ENCODE measurements at places on chromosomes 16 and 17.

DNA sequence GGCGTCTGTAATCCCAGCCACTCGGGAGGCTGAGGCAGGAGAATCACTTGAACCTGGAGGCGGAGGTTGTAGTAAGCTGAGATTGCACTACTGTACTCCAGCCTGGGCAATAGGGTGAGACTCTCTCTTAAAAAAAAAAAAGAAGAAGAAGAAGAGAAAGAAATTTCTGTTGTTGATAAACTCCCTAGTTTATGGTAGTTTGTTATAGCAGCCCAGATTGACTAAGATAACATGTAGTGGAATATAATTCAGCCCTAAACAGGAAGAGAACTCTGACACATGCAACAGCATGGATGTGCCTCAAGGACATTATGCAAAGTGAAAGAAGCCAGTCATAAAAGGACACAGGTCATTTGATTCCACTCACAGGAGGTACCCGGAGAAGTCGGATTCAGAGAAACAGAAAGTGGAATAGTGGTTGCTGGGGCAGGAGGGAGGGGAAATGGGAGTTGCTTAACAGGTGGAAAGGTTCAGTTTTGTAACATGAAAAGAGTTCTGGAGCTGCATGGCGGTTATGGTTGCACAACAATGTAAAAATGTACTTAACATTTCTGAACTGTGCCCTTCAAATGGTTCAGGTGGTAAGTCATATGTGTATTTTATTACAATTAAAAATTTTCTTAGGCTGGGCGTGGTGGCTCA is 26.0 kb upstream of the PRM1 start:
- DNase-seq, result no peak

DNA sequence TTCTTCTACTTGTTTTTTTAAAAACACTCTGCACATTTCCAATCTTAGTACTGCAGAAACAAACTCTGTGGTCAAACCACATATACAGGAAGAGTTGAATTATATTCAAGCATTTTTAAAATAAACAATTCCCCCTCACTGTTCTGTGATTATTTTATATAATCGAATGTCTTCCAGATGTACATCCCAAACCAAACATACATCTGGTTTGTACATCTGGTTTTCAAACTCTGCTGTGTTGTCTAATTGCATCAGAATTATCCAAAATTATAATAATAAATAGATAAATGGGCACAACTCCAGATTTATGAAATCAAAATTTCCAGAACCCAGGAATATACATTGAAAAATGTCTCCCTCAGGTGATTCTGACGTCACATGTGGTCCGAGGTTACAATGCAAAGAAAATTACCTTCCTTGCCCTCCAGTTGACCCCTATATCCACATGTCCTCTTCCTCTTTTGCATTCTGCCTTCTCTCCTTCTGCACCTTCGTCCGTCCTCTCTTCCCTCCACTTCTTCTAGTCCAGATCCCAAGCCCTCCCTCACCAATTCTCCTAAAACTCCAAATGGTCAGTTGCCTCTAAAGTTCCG is 13.3 kb upstream of the CCDC144A start:
- no peak for DNase-seq

- no peak for DNase-seq
These were observed 9.8 kb upstream of the CTCF start for GRCh38 chr16:67552476-67552875.

DNA sequence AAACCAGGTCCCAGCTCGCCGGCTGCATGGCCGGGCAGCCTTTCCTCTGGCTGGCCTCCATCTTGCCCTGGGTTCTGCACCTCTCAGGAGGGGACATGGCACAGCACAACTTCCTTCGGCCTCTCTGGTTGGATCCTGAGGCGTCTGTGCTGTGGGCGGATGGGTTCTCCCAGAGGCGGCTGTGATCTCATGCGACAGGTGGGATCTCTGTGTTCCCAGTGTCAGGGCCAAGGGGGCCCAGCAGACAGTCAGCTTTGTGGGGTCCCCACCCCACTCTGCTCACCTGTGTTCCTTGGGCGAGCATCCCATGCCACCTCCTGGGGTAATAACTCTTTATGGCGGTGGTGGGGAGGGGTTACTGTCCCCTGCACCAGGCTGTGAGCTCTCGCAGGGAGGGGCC is 35.8 kb downstream of the FA2H start:
- no peak for DNase-seq

DNA sequence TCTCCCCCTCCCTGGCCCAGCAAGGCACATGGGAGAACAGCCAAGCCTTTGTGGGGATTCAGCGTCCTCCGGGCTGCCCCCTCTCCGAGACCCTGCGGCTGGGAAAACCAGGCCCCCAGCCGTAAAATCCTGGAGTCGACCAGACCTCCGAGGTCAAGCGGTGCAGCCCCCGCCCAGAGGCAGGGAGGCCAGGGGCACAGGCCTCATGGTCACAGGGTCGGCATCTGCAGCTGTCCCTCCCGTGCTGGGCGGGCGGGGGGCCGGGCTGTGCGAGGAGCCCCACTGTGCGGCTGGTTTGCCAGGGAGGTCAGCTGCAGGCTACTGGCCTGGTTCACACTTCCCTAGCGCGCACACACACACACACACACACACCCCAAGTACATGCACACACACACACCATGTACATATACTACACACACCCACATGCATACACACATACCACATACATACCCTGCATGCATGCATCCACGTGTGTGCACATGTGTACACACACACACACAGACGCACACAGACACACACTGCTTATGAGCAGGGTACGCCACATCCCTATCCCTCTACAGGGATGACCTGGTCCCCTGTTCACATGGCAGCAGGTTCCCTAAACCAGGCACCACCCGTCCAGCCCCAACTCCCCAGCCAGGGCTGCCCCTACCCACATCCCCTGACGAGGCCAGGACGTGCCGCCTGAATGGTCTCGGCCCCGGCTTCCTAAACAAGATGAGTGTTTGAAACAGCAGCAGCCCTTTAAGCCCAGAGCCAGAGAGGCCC is 108.9 kb upstream of the CIBAR2 start:
- no peak for DNase-seq

- no peak for DNase-seq
These were observed 1.1 kb upstream of the ADCY7 start for GRCh38 chr16:50265260-50265659.

GRCh38 chr16:88909431-88910210 is 43.2 kb upstream of the PABPN1L start:
- no peak for DNase-seq

GRCh38 chr17:58280480-58281217 is at the start of gene MPO:
Gene MPO, minus strand, starts transcription at chr17:58280935. Its CDS starts 177 bp downstream, at chr17:58280758.
- DNase-seq, result no peak

- DNase-seq, result no peak
These were observed 52.8 kb downstream of the CLEC19A start for GRCh38 chr16:19338335-19338734.

DNA sequence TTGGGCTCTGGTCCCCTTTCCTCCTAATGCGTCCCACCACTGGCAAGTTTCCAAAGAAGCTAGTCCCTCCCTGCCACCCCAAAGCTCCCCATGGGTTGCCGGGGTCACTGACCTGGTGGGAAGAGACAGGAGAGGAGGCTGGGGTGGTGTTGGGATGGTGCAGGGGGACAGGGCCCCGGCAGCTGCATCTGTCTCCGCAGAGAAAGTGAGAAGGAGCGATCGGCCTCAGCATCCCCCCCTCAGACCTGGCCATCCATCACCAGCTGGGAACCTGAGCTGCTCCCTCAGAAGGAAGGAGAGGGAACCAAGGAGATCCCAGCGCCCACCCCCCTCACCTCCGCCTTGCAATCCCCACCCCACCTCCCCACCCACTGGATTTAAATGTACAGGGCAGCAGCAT is 3.3 kb downstream of the ETV4 start:
- no peak for DNase-seq

GRCh38 chr16:12881182-12881581 is 20.2 kb upstream of the SHISA9 start:
- no peak for DNase-seq

- no peak for DNase-seq
These were observed 28.6 kb upstream of the NDRG4 start for GRCh38 chr16:58471209-58471975.

DNA sequence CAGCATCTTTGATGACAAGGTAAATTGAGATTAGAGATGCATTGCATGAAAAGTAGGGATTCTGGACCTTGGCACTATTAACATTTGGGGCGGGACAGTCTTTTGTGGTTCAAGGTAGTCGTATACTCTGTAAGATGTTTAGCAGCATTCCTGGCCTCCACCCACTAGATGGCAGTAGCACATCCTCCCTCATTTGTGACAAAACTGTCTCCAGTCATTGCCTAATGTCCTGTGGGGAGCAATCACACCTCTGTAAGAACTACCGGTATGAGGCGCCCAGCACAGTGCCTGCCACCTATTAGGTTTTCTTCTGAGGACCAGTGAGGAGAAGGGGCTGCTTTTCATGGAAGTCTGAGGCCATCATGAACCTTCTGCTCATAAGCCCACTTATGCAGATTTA is 180.8 kb downstream of the RBFOX1 start:
- no peak for DNase-seq

DNA sequence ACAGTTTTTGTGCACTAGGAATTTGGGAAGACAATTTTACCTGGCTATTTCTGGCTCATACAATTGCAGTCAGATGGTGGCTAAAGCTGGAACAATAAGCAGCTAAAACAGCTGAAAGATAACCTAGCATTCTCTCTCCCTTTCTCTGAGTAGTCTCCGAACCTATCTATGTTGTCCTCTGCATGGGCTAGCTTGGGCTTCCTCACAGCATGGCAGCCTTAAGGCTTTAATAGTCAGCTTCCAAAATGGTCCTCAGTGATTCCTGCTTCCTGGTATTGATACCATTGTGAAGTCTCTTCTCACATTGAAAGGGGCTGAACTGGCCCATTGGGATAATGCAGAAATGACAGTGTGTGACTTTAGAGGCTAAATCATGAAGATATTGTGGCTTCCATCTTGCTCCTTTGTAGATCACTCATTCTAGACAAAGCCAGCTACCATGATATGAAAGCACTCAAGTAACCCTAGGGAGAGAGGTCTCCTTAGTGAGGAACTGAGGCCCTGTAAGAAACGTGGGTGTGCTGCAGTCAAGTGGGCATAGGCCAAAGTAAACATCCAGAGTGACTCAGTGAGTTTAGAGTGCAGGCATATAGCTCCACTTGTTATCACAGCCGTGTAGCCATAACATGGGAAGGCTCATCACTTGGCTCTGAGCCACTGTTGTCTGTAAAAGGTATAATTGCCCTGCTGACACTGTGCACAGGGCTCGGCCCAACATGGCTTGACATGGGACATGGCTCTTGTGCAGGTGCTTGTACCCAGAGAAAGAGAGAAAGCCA is 5.5 kb upstream of the VKORC1 start:
- DNase-seq, result no peak

DNA sequence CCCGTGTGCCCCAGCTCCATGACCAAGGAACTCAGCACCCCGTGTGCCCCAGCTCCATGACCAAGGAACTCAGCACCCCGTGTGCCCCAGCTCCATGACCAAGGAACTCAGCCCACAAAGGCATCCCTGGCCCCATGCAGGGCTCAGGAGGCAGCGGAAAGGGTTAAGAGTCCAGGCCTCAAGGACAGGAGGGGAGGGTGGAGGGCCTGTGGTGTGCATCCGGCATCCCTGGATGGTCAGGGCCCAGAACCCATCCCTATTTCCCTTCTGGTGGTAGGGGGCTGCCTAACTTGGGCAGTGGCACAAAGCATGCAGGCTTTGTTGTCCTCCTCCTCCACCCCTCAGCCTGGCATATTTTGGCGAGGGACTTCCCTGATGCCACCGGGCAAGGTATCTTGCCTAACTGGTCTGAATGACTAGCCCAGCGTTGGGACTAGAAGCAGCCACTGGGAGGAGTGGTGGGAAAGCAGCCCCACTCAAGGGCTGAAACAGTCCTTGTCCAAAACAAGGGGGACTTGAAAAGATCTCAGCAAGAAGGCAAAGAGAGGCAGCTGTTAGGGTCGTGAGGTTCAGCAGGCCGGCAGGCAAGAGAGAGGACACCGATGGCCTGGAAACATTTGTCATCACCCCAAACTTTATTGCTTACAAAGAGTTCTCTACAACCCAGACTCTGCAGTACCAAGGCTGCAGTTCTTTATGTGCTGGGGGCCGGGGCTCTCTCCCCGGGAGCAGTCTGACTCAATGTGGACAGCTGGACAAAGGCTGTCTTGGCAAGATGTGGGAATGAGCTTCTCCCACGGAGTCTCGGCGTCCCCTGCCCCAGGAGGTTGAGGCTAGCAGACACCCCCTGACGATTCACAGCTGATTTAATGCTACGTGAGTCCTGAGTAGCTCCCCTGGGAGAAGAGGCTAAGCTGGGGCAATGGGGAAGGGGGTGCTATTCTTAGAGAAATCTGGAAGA is 902 bp upstream of the SPATA32 start:
- DNase-seq, result no peak

- DNase-seq, result no peak
These were observed 270.2 kb upstream of the CPHXL start for GRCh38 chr16:75996491-75996890.

DNA sequence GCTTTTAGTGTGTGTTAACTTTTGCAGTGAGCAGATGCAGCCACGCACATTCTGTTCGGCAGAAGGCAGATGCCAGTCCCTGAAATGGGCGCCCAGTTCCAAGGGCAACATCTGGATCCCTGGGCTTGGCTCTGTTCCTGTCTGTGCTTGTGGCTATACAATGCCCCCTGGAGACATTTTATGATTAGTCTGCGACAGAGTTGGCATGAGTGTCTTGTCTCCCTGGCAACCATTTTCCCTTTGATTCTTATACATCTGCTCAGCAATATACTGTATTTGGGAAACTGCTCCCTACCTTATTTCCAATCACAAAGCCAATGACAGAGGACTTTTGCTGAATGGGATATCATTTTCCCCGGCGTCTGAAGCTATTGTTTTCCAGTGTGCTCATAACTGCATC is 1629.5 kb upstream of the GOT2 start:
- DNase-seq, result no peak

DNA sequence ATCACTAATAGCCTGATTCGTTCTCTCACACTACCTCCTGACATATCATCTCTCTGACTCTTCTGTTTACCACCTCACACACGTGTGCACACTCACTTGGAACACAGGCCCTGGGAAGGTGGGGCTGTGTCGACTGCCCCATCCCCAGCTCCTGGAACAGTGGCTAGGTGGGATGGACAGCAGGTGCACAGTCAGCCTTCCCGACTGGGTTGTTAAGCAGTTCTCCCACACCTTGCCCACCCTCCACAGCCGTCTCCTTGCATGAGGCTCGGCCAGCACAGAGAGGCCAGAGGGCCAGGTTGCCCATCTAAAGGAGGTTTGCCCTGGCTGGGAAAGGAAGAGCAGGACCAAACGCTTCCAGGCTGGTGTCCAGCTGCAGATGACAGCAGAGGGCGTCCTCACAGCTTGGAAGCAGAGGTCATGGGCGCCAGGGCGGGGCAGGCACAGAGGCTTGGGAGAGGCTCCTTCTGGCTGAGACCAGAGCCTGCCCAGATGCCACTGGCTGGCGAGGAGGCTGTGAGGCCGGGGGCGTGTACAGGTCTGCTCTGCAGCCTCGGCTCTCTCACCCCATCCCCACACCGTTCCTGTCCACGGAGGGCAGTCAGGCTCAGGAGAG is 92.8 kb downstream of the AMFR start:
- no peak for DNase-seq
